ENCODE measurements at places on chromosomes 3 and 15. TPM values are rescaled to one million over a fixed set of nuclear protein-coding genes. Genes with fewer than 3 reads are reported as not detected.

MCF2L2 gene
- total RNA-seq, result 1.7 TPM

IMPG2 gene
- total RNA-seq, result 0.85 TPM

DNA sequence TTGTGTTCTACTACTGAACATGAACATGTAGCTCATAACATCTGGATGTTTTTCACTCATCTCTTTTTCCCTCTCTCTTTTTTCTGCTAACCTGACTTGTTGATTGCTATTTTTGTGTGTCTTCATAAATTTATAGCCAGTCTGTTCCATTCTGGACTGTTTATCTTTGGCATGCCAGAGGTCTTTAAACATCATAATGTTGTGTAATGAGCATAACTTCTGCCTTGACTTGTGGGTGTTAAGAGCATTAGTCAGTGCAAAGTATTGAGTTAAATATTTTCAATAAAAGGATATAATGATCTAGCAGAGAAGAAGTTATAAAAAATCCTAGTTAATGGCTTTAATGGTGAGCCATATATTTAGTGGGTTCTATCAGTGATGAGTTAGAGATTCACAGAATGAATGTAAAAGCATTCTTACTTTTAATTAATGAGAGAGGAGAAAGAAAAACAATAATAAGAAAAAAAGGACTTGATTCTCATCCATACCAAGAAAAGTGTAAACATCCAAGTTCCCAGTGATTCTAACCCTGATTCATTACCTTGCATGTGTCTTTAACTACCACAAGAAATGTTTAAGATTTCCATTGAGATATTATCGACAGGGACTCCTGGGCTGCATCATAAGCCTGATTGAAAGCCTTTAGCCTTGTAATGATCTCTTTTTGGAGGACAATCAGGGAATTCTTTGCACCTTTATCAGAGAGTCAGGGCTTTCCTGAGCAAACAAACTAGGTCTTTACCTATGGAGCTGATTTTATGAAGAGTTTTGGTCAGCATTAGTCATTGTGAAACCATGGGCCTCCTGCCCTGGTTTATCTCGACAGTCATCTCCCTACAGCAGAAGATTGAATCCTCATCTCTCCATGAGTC lies 22.9 kb downstream of the MITF start:
- H3K27me3 ChIP-seq, result no peaks in the 10 kb centered on the region
- no peak overlapping the region for H3K4me3 ChIP-seq
- H3K27ac ChIP-seq, result peak overlapping the region; percentile 23
- peaks cover 28% of the 10 kb centered on the region for H3K4me1 ChIP-seq

- H3K4me1 ChIP-seq, result no peaks in the 10 kb centered on the region
- no peak overlapping the region for H3K27ac ChIP-seq
- DNase-seq, result no peak
- no peak overlapping the region for H3K4me3 ChIP-seq
- no peaks in the 10 kb centered on the region for H3K27me3 ChIP-seq
- no peaks in the 10 kb centered on the region for H3K36me3 ChIP-seq
Observed at GRCh38 chr15:61447981-61448380, 218.9 kb upstream of the RORA start.

- no peaks in the 10 kb centered on the region for H3K36me3 ChIP-seq
- H3K4me3 ChIP-seq, result no peak overlapping the region
- H3K4me1 ChIP-seq, result no peaks in the 10 kb centered on the region
- DNase-seq, result no peak
- no peak overlapping the region for H3K27ac ChIP-seq
- H3K27me3 ChIP-seq, result no peaks in the 10 kb centered on the region
Observed at GRCh38 chr3:123119802-123120201, 53.0 kb downstream of the PDIA5 start.

DNA sequence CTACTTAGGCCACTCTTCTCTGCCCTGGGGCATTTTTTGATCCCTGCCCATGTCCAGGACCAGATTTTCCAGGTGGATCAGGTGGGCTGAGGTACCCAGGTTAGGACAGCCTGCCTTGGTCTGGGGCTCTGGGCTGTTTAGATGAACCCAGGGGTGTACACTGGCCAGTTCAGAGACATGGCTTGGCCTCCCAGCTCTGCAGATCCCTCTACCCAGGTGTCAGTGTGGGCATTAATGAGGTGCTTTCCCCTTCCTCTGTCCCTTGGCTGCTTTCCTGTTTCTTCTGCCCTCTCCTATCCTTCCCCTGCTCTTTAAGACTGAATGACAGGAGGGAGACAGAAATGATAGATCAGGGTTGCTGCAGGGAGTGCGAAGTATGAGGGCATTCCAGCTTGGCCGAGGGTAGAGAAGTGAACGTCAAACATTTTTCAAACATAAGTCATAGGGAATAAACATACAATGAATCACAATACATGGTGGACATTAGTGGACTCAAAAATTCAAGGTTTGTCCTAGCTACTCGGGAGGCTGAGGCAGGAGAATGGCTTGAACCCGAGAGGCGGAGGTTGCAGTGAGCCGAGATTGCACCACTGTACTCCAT lies 30.5 kb downstream of the RTP1 start:
- no peak overlapping the region for H3K27ac ChIP-seq
- DNase-seq, result no peak
- peaks cover 7% of the 10 kb centered on the region for H3K4me1 ChIP-seq
- no peak overlapping the region for H3K4me3 ChIP-seq

DNA sequence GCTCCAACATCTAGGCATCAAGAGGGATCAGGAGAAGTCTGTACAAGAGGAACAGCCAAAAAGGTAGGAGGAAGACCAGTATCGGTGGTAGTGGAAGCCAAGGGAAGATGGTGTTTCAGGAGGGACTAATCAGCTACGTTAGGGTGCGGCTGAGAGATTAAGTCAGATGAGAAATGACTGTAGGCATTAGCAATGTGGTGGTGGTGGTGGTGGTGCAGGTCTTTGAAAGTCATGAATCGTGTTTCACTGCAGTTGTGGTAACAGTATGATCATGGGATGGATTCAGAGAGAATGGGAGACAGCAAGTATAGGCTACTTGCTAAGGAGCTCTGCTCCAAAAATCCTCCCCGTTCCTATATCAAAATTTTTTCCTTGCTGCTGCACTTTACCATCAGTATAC lies 35.5 kb downstream of the ASTE1 start:
- H3K36me3 ChIP-seq, result peaks cover 3% of the 10 kb centered on the region
- no peak overlapping the region for H3K4me3 ChIP-seq
- DNase-seq, result no peak
- no peak overlapping the region for H3K27ac ChIP-seq
